ENCODE measurements at places on chromosomes 2 and 18. TPM values are rescaled to one million over a fixed set of nuclear protein-coding genes. Genes with fewer than 3 reads are reported as not detected.
A peak's percentile ranks its signal among the peaks of the same experiment; 100 is the strongest.

DQX1 gene
- not detected for total RNA-seq

STON1 gene
- total RNA-seq = 3.2 TPM

TBR1 gene
- total RNA-seq = not detected

FZD7 gene
- total RNA-seq = 22.7 TPM

ARHGEF33 gene
- 0.26 TPM for total RNA-seq

CCT7 gene
- total RNA-seq = 425 TPM

PXDN gene
- 52.7 TPM for total RNA-seq

COL4A4 gene
- 0.36 TPM for total RNA-seq

DNA sequence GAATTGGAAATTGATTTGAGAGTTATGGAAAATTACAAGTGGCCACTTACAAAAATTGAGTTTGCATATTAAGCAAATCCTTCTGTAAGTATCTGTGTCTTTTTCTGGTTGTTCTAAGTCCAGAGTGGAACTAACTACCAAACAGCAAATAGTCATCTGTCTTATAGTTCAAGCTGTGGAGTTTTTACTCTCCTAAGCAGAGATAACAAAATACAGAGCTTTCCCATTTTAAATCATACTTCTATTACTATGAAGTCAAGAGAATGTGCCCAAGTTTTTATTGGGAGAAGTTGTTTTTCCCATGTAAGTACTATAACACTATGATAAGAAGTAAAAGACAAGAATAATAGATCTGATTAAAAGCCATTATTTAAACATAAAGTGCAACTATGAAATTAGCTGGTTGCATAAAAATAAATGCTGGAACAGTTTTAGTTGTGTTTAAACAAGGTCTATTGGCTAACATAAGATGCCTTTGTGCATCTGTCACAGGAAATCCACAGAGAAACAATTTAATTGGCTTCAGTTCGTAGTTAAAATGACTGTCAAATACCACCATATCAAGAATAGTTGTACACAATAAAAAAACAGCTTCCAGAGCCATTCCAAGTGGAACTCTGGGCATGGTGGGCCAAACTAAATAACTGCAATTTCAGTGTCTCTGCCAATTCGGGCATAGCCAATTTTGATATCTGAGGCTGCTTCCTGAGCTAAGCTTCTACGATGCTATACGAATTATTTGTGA lies 1467.4 kb upstream of the NXPH2 start:
- DNase-seq = no peak

- no peak for DNase-seq
Observed at GRCh38 chr18:79572848-79573451, 106.7 kb upstream of the CTDP1 start.

- no peak for DNase-seq
Observed at GRCh38 chr18:5571666-5572065, 27.9 kb upstream of the EPB41L3 start.

DNA sequence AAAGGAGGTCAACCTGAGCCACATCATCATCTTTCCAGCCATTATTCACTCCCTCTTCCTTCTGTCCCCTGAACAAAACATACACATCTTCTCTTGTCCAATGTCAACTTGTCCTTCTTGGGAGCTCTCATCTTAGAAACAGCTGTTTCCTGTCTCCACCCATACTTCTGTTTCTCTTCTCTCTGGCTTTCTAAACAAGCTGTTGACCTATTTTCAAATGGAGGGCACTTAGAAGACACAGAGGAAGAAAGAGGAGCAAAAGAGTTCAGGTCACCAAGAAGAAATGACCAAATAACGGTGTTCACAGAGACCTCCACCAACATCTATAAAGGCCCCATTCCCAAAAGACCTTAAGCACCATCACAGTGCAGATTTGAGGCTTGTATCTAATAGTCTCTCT lies 355.9 kb upstream of the HNRNPA3 start:
- DNase-seq = no peak

DNA sequence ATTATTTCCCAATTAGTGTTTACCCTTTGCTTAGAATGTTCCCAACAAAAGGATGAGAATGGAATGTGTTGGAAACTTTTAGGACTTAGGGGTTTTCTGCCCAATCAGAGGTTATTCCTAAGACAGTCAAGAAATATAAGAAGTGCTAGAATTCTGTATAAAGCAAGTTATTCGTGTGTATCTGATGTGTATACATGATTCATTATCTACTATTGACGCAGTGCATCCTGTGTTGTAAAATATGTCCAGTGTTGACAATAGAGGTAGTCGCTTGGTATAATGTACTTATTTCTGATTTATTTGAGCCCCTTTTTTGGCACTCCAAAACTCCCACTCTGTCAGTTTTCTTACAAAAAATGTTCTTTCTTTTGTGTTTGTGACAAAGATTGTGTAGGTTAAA lies 881 bp downstream of the PIKFYVE start:
- DNase-seq = no peak

- DNase-seq = peak; percentile 71
Observed at GRCh38 chr2:206693399-206694137, 24.6 kb downstream of the DYTN start.

DNA sequence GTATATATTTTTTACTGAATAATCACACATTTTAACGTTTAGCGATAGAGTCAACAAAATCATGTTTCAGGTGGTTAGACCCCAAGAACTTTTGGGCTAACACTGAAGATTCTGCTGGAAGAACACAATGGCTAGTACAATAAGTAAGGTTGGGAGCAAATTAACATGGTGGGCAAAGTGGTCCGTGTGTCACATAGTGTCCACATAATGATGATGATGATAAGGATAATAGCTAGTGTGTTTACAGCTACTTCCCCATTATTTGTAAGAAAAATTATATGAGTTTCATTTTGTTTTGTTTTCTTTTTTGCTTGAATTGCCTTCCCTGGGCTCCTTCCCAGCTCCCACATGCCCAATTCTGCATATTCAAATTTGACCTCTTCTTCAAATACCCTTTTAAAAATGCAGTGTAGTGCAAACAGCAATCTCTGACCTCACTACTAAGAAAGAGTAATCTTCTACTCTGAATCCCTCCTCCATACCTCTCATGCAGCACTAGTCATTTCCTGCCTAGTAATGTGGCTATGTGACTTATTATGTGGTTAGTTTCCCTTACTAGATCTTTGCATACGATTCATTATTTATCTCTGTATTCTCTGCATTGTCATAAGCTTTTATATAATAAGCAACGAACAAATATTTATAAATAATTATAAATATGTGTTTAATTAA lies 16.9 kb upstream of the VPS54 start:
- DNase-seq = no peak

GRCh38 chr2:220134756-220135534 lies 507.5 kb downstream of the SLC4A3 start:
- DNase-seq = no peak

DNA sequence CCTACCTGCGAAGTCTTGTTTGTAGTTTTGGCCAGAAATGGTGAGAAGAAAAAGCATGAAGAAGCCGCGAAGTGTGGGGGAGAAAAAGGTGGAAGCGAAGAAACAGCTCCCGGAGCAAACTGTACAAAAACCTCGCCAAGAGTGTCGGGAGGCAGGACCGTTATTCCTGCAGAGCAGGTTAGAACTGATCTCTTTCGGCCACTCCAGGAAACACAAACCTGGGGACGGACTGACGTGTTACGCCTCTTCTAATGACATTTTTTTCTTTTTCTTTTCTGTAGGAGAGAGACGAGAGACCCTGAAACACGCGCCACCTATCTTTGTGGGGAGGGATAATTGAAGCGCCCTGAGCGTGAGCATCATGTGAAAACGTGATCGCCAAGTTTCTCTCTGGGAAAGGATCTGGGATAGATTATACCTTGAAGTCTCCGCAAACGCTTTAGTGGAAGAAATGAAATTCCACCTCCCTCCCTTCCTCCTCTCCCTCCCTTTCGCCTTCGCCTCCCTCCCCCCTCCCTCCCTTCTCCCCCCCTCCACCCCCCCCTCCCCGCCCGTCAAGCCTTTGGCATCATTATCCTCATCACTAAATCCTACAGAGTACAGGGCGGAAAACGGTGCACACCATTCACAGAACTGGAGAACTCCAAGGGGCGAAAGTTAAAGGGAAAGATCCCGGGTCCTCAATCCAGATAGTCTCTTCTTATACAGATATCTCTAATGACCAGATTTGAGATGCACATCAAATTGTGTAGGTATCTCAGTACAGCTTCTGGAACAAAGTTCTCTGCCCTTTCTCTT lies at the start of gene ZEB2:
Gene ZEB2 (minus strand): TSS at position 186 of the 798 bp plus-strand sequence. CDS start 2,769 bp downstream, outside the sequence.
- DNase-seq = peak; percentile 83

- DNase-seq = no peak
Observed at GRCh38 chr18:13278062-13278630, 59.6 kb downstream of the LDLRAD4 start.

GRCh38 chr2:188610827-188611226 lies 319.2 kb downstream of the GULP1 start:
- no peak for DNase-seq

- DNase-seq = no peak
Observed at GRCh38 chr2:128642821-128643220, 324.2 kb upstream of the HS6ST1 start.

GRCh38 chr2:45184606-45185005 lies 175.4 kb upstream of the SIX2 start:
- DNase-seq = peak; percentile 66

GRCh38 chr2:191391171-191391570 lies 146.0 kb downstream of the MYO1B start:
- DNase-seq = no peak

DNA sequence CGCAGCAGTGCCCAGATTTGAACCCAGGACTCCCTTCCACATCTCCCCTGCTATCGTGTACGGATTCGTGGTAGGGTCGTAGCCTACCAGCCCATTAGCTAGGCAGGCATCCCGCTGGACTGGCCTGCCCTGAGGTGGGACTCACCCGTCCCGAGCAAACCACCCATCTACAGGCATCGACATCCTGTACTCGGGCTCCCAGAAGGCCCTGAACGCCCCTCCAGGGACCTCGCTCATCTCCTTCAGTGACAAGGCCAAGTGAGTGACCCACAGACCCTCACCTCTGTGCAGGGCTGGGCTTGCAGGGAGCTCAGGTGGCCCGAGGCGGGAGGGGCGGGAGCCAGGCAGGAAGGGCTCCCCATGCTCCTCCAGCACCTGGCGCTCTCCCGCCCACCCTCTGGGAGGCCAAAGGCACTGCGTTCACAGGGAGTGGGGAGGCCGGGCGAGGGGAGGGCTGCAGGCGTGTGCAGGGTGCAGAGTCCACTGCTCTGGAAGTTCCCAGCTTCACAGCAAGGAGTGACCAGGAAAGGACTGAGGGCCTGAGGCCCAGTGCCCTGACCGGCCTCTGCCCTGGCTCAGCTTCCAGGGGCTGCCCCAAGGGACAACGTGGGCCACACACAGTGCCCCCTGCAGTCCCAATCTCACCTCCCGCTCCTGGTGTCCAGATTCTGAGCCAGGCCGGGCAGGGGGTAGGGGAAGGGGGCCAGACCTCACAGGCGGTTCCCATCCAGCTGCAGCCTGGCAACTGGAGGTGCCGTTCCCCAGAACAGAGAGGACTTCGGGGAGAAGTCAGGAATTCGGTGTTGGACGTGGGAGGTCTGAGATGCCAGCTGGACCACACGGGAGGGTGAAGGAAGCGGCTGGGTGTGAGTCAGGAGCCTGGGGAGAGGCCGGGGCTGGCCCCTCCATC lies 5.4 kb downstream of the AGXT start:
- no peak for DNase-seq

DNA sequence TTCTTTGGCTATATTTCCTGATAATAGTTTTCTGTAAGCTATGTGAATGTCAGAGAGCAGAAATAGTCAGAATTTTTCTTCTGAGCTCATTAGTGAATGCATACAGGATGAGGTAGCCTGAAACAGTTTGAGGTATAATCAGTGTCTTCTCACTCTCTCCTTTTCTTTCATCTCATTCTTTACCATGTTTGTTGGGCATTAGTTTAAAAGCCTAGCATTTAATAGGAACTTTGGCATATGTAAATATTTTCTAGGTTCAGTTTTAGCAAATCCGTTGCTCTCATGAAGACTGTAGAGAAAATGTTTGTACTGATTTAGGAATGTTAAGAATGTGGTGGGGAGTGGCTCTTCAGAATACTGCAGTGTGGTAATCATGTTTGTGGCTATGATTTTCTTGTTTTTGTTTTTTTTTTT lies 119.4 kb downstream of the PARD3B start:
- DNase-seq = peak; percentile 72

GRCh38 chr18:35415511-35416073 lies 38.5 kb upstream of the ZNF396 start:
- no peak for DNase-seq

GRCh38 chr2:12923907-12924610 lies 207.3 kb downstream of the TRIB2 start:
- no peak for DNase-seq

DNA sequence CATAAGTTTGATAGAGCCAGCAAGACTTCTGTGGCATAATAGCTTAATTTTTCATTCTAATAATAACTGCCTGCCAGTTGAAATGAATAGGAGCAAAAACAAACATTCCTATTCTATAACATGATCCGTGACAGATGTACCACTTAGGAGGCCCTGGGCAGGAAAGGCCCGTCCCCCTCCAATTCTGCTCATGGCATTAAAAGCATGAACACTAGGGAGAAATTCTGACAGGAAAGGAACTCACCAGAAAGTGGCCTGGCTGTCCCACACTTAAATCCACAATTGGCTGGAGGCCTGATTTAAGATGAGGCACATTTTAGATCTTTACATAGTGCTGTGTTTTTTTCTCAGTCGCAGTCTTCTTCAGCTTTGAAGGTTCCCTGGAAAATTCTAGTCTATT lies 261.9 kb upstream of the ETAA1 start:
- no peak for DNase-seq

- DNase-seq = no peak
Observed at GRCh38 chr2:10245021-10245420, 57.7 kb upstream of the HPCAL1 start.

- no peak for DNase-seq
Observed at GRCh38 chr18:10474309-10474708, 19.9 kb downstream of the APCDD1 start.

All from myocyte (in vitro differentiated cells).